Omental fat pad (tissue), 4 donors: ENCODE measurements at places on chromosomes 4 and X. TPM values are rescaled to one million over a fixed set of nuclear protein-coding genes. Genes with fewer than 3 reads are reported as not detected.

SLC35A2 gene
- total RNA-seq, result 17.1 TPM

BTK gene
- total RNA-seq, result 13.9 TPM

FTSJ1 gene
- 51.2 TPM for total RNA-seq

CT47A7 gene
- total RNA-seq, result not detected

MAGED4 gene
- 0.84 TPM for total RNA-seq

GRID2 gene
- not detected for total RNA-seq

USP51 gene
- 1.6 TPM for total RNA-seq

THAP9 gene
- total RNA-seq, result 1.8 TPM

SATL1 gene
- total RNA-seq, result not detected

SPP1 gene
- total RNA-seq, result 8.7 TPM

EPGN gene
- not detected for total RNA-seq

CYTL1 gene
- 1.1 TPM for total RNA-seq

GAGE12H gene
- total RNA-seq, result not detected
